ENCODE measurements at places on chromosomes 3 and 15. TPM values are rescaled to one million over a fixed set of nuclear protein-coding genes. Genes with fewer than 3 reads are reported as not detected.

The PXYLP1 gene
- 17.2 TPM for total RNA-seq

The SAMMSON gene
- total RNA-seq, result not detected

GRCh38 chr3:119302697-119303551 lies 8.7 kb downstream of the ARHGAP31 start:
- H3K4me1 ChIP-seq, result peaks cover 32% of the 10 kb centered on the region
- H3K36me3 ChIP-seq, result peaks cover 13% of the 10 kb centered on the region
- H3K27me3 ChIP-seq, result no peaks in the 10 kb centered on the region
- H3K4me3 ChIP-seq, result no peak overlapping the region

GRCh38 chr3:185929192-185930151 lies 8.3 kb downstream of the TRA2B start:
- DNase-seq, result no peak
- H3K36me3 ChIP-seq, result peaks cover 94% of the 10 kb centered on the region
- H3K4me3 ChIP-seq, result peak overlapping the region; percentile 100
- peak overlapping the region; percentile 66 for H3K27ac ChIP-seq
- no peaks in the 10 kb centered on the region for H3K27me3 ChIP-seq
